NCI-H226 (cell line): ENCODE measurements at places on chromosomes 2 and 18.

DNA sequence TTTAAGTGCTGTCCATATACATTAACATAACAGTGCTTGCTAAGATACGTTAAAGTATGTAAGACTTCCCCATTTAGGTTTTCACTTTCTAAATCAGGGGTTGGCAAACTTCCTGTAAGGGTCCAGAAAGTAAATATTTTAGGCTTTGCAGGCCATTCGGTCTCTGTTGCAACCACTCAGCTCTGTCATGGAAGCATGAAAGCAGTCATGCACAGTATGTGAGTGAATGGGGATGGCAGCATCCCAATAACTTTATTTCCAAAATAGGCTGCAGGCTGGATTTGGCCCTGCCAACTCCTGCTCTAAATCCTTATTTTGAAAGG, 128.7 kb downstream of the PLA2R1 start:
- DNase-seq: no peak

GRCh38 chr2:171841996-171842395, 52.0 kb downstream of the SLC25A12 start:
- DNase-seq: no peak

- DNase-seq: no peak
These were observed 21.4 kb downstream of the ALMS1 start for GRCh38 chr2:73406996-73407395.

DNA sequence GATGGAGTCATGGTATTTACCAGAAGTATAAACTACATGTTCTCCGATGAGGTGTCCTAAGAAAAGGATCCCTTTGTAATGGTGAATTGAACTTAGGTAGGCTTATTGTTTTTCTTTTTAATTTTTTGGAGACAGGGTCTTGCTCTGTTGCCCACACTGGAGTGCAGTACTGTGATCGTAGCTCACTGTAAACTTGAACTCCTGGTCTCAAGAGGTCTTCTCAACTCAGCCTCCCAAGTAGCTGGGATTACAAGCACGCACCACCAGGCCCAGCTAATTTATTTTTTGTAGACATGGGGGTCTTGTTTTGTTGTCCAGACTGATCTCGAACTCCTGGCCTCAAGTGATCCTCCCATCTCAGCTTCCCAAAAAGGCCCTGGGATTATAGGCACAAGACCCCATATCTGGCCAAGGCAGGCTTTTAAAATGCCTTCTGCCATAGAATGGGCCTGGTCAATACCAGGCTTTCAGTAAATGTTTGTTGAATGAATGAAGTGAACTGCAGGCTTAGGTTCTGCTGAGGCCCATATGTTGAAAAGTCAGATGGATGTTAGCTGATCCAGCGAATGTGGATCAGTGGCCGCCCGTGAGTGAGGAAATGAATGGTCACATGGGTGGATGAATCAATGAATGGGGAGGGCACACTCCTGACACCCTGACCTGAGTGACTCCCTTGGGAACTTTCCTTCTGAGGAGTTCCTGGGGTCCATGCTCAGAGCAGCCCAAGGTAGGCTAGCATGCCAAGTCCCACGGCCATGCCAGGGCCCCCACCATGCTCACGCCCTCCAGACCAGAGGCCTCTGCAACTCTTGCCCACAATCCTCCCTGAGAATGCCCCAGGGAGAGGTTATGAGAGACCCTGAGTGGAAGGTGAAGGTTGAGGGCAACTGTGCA, 118.0 kb upstream of the MYCN start:
- no peak for DNase-seq

GRCh38 chr18:46623541-46623940, 33.5 kb downstream of the LOXHD1 start:
- no peak for DNase-seq

GRCh38 chr18:46344416-46345180, 240.4 kb downstream of the HAUS1 start:
- DNase-seq: no peak

DNA sequence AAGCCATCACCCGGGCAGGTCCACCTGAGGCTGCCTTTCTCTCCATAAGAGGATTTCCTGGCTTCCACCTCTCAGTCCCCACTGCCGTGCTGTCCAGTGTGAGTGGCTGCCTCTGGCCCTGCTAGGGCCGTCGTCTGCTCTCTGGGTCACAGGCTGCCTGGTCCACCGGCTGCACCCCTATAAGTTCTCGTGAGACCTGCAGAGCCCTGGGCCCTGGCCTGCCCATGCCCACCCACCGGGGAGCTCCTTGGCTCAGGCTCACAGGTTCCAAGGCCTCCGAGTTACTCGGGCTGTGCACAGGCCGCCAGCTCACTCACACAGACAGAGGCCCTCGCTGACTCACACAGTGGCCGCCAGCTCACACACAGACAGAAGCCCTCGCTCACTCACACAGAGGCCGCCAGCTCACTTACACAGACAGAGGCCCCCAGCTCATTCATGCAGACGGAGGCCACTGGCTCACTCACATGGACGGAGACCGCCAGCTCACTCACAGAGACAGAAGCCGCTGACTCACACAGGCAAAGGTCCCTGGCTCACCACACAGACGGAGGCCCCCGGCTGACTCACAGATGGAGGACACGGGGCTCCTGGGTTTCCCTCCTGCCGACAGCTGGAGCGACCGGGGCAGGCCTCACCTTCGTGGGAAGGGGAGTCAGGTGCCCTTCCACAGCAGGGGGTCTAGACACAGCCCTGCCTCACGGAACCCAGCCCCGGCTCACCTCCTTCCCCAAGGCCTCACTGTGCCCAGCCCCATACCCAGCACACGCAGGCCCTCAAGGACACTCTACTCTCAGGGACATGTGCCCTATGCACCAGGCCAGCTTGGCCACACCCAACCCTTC, 334.1 kb upstream of the MYT1L start:
- no peak for DNase-seq

DNA sequence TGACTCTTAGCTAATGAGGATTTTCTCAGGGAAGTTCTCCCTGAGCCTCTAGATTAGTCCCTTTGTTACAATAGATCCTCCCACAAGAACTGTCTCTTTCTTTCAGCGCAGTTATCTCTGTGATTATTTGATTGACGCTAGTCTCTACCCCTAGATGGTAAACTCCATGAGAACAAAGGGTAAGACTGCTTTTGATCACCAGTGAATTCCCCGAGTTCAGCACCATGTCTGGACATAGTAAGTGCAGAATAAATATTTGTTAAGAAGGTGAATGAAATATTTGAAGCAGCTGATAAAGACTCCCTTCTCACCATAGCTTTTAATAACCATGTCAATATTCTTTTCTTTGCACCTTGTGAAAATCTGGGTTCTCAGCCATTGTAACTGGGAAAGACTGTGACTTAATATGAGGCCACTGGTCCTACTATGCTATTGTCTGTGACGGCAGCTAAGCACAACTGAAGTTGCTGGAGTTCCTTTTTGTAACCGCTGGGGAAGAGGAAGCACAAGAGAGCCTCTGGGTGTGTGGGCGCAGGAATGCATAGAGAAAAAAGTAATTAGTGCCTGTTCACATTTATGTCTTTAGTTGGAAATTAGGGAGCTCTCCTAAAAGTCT, 214.7 kb downstream of the TGIF1 start:
- no peak for DNase-seq

DNA sequence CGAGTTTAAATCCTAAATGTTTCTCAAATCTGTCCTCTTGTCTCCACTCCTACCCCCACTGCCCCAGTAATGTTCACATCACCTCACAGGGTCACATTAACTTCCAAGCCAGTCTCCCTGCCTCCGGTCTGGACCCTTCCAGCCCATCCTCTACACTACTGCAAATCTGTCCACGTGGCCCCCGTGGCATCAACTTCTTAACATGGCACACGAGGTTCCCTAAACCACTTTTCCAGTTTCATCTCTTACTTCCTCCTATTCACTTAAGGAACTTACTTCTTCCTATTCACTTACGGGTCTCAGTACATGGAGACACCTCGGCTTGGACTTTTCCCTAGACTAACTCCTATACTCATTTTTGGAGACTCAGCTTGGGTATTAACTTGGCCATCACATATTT, 27.0 kb downstream of the MRPL33 start:
- DNase-seq: no peak

DNA sequence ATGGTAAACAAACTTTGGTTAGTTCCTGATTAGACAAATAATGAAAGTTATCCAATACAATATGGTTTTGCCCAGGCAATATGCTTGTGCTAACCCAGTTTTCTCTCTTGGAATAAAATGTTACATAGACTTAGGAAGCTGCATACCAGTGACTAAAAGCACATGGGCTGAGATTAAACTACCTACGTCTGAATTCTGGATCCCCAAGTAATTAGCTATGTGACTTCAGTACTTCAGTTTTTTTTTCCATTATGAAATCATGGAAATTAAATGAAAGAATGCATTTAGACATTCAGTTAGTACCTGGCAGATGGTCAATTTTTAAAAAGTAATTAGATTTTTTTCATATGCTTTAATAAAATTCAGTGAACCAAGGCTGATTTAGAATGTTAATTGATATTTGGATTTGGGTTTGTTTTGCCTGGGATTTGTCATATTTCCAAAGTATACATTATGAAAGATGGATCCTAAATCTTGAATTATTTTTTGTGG, 213.9 kb downstream of the PTH2R start:
- no peak for DNase-seq

- no peak for DNase-seq
These were observed 927 bp upstream of the HOXD13 start for GRCh38 chr2:176091329-176092258.

DNA sequence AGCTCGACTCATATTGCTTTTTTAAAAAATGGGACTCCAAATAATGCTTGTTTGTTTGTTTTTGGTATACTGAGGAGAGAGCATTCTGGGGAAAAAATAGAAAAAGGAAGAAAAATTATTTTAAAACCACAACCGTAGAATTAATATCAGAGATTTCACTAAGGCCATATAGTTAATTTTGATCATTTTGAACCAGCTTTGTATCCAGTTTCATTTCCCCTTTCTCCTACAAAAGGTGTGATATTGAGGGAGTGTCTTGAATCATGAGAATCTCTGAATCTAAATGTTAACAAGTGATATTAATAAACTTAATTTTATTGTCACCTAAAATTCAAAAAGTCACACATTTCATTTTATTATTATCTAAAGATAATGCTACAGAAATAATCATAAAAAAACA, 198.5 kb upstream of the GALNT5 start:
- no peak for DNase-seq

GRCh38 chr18:52344881-52345280, 4.9 kb downstream of the DCC start:
- no peak for DNase-seq

GRCh38 chr18:62368100-62368499, 43.0 kb downstream of the TNFRSF11A start:
- DNase-seq: no peak

GRCh38 chr2:223418604-223419199, 183.5 kb downstream of the SCG2 start:
- DNase-seq: no peak

DNA sequence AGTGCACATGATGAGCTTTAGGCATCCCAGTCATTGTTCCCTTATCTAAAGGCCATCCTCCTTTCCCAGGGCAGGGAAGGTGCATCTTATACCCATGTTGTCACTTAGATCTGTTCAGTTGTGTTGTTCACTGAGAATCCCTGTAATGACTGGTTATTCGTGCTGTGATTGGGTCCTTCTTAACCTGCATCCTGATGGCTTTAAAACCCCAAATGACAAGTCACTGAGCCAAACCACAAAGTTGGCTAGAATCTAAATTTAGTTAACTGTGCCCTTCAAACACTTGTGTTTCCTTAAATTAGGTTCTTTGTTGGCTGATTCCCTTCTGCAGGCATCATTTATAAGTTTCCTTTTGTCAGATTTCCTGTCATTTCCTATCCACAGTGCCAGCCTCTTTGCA, 58.5 kb upstream of the SLC16A14 start:
- no peak for DNase-seq

- no peak for DNase-seq
These were observed 188.2 kb downstream of the MTX2 start for GRCh38 chr2:176457481-176457880.

- no peak for DNase-seq
These were observed 433.2 kb downstream of the FBXO15 start for GRCh38 chr18:73714466-73714865.

- DNase-seq: no peak
These were observed 661.6 kb downstream of the PLCL1 start for GRCh38 chr2:198465970-198466369.

DNA sequence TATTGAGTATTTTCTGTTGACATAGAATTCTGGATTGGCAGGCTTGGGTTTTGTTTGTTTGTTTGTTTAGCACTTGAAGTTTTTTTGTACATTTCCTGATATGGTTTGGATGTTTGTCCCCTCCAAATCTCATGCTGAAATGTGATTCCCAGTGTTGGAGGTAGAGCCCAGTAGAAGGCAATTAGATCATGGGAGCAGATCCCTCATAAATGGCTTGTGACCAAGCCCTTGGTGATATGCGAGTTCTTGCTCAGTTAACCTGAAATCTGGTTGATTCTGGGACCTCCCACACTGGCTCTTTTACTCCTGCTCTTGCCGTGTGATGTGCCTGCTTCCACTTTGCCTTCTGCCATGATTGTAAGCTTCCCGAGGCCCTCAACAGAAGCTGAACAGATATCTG, 98.0 kb downstream of the PTPN4 start:
- DNase-seq: no peak

DNA sequence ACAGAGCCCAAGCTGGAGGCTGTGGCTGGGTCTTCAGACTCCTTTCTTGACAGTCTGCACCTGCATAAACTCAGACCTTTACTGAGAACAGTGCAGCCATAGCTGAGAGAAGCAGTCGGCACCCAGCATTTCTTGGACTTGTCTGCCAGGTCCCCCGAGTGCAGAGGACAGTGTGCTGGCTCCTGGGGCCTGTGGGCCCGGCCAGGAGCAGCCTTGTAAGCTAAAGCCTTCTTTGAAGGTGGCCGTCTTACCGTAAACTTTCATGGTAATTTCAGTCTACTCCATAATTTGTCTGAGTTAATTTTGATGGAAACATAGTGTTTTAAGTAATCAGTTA, 70.9 kb downstream of the LRRFIP1 start:
- no peak for DNase-seq

DNA sequence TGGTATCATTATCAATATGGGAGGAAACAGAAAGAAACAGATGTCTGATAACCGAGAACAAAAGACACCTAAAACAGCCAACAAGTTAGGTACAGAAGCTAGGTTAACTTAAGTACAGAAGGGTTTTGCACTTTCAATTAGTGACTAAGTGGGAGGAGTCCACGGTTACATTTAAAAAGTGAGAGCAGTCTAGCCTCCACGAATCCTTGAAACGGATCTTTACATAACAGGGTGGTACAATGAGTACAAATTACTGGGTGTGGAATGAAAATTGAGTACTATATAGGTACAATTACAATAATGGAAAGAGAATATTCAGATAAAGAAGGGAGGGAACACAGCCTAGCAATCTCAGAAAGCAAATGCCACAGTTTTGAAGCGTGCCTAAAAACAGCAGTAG, 76.6 kb downstream of the TLK1 start:
- DNase-seq: no peak

DNA sequence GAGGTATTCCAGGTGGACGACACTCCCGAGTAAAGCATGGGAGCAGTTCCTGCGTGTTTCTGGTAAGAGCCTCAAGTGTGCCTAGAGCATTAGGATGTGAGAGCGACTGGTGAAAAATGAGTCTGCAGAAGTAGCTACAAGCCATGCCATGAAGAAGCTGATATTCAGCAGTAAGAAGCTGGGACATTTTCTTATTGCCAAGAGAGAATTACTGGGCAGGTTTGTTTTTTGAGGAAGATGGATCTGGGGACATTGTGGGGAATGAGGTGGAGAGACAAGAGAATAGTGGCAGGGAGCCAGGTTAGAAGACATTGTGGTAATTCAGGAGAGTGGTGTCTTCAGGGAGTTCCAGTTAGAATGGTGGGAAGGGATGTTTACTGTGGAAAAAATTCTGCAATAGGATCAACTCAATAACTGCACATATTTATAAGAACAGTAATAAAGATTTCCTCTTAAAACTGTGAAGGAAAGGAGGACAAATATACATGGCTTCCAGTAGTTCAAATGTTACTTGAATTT, 38.2 kb downstream of the CRIM1 start:
- no peak for DNase-seq
